CD4-positive, alpha-beta T cell (primary cell): ENCODE measurements at places on chromosomes 6 and 20.

GRCh38 chr20:24497851-24498250 is 28.4 kb downstream of the SYNDIG1 start:
- no peak overlapping the region for H3K4me3 ChIP-seq
- no peak for DNase-seq
- no peaks in the 10 kb centered on the region for H3K27me3 ChIP-seq
- H3K27ac ChIP-seq = no peak overlapping the region

- H3K4me1 ChIP-seq = peaks cover 19% of the 10 kb centered on the region
- peaks cover 18% of the 10 kb centered on the region for H3K36me3 ChIP-seq
- H3K4me3 ChIP-seq = no peak overlapping the region
- H3K27ac ChIP-seq = no peak overlapping the region
These were observed 19.5 kb downstream of the MAP1LC3A start for GRCh38 chr20:34578025-34578424.

DNA sequence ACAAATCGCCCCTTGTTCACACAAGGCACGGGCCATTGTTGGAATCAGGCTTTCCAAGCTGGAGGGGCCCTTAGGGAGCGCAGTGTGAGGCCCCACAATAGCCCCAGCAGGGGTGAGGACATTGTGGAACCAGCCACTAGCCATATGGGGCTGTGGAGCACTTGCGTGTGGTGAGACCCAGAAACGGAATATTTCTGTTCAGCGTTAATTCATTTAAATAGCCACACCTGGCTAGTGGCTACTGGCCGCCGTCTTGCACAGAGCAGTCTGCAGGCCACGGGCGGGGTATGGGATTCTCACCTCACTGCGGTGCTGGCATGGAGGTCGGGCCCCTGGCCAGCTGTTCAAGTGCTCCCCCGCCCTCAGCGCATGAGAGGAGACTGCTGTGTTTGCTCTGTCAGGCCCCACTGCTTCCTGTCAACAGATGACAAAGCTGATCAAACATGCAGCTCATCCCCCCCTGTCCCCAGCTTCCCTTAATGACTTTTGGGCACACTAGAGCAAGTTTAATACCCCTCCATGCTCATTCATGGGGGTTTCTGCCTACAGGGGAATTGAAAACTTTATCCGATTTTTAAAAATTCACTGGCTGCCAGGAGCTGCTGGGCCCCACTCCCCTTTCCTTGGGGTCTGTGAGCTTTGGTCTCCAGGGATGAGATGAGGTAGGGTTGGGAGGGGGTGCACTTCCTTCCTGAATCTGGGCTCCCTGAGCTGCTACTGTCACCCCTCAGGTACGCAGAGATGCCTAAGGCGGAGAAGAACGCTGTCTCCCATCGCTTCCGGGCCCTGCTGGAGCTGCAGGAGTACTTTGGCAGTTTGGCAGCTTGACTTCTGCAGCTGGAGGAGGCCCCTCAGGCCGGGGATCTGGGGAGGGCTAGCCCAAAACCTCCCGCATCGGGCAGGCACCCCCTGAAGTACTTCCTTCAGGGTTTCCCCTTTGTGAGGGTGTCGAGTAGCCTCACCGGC is 13.6 kb downstream of the ITPA start:
- no peak for DNase-seq
- no peak overlapping the region for H3K4me3 ChIP-seq
- H3K4me1 ChIP-seq = peaks cover 22% of the 10 kb centered on the region
- no peak overlapping the region for H3K27ac ChIP-seq
- peaks cover 36% of the 10 kb centered on the region for H3K36me3 ChIP-seq
- H3K27me3 ChIP-seq = no peaks in the 10 kb centered on the region

DNA sequence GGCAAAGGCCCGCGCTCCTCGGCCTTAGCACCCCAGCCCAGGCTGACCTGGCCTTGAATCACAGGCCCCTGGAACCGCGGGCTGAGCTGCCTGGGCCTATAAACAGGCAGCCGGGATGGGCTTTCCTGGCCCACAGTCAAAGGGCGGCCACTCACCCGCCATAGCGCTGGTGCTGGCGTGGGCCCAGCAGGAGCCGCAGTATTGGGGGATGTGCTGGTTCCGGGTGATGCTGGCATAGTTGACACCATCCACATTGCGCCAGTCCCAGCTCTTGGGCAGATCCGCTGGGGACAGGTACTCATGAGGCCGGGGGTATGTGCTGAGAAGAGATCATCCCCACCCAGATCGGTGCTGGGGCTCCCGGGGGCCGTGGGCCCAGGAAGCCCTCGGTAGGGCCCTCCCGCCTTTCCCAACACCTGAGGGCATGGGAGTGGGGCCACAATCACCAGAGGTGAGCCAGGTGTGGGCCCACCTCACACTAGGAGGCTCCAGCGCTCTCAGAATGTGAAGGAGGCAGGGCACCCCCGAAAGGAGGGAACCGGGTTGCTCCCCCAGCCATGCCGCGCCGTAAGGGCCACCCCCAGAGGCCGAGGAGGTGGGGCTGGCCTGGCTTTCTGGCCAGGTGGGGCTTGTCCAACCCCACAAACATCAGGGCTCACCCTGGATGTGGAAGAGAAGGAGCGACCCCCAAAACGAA is 739 bp downstream of the CTSZ start:
- peak overlapping the region; percentile 72 for H3K4me3 ChIP-seq
- no peaks in the 10 kb centered on the region for H3K36me3 ChIP-seq
- H3K4me1 ChIP-seq = peaks cover 45% of the 10 kb centered on the region
- no peak for DNase-seq
- peak overlapping the region; percentile 48 for H3K27ac ChIP-seq
- H3K27me3 ChIP-seq = no peaks in the 10 kb centered on the region

GRCh38 chr6:156256161-156256560 is 521.0 kb upstream of the ARID1B start:
- no peaks in the 10 kb centered on the region for H3K36me3 ChIP-seq
- H3K27me3 ChIP-seq = no peaks in the 10 kb centered on the region
- no peak for DNase-seq
- no peaks in the 10 kb centered on the region for H3K4me1 ChIP-seq
- H3K4me3 ChIP-seq = no peak overlapping the region
- no peak overlapping the region for H3K27ac ChIP-seq

GRCh38 chr20:20938131-20938530 is 168.0 kb downstream of the LINC00237 start:
- DNase-seq = no peak
- peaks cover 2% of the 10 kb centered on the region for H3K27me3 ChIP-seq
- no peak overlapping the region for H3K4me3 ChIP-seq
- H3K27ac ChIP-seq = no peak overlapping the region

DNA sequence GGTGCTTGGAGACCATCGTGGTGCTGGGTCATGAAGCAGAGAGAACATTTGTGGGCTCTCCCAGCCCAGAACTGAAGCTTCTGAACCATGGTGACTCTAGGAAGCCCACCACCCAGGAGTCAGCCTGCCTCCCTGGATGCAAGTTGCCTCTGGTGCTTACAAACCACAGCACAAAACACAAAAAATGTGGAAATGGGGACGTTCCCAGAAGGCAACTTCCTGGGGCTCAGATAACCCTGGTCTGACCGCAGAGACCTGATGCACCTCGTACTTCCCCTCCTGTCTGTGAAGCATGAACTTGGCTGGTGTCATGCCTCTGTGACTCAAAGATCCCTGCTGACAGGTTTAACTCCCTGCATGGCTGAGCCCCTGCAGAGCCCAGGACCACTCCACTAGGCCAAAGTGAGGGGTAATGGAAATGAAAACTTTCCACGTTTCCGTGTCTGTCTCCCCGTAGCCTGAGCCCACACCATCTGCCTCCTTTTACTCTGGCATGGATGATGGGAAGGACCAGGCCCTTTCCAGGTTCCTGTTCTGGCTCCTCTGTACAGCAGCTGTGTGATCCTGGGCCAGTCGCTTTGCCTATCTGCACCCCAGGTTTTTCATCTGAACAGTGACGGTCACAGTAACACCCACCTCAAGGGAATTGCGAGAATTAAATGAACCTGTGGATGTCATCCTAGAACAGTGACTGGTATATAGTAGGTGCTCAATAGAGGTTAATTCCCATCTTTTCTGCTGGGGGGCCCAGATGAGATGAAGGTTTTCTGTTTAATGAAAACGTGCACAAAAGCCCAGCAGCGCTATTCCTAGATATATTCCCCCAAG is 57.7 kb downstream of the PPP1R16B start:
- peaks cover 16% of the 10 kb centered on the region for H3K36me3 ChIP-seq
- H3K27ac ChIP-seq = peak overlapping the region; percentile 75
- peaks cover 67% of the 10 kb centered on the region for H3K4me1 ChIP-seq
- H3K4me3 ChIP-seq = peak overlapping the region; percentile 4
